ENCODE measurements at places on chromosomes 2 and 18. TPM values are rescaled to one million over a fixed set of nuclear protein-coding genes. Genes with fewer than 3 reads are reported as not detected.

AKAIN1 gene
- not detected for total RNA-seq

TMEM247 gene
- not detected for total RNA-seq

NMUR1 gene
- total RNA-seq = not detected

DNA sequence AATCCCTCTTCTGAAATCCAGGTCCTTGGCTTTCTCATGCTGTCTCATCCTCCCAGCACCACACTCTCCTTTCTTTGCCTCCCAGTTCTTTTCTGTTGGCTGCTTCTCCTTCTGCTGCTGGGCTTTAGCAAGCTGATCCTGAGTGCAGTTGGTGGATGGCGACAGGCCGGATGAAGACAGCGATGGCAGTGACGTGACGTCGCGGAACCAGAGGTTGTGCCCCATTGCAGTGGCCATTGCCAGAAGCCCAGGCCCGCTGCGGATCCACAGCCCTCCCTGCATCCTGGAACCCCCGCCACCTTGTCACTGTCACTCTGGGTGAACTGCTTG lies 75.2 kb downstream of the EIPR1 start:
- no peak for DNase-seq

DNA sequence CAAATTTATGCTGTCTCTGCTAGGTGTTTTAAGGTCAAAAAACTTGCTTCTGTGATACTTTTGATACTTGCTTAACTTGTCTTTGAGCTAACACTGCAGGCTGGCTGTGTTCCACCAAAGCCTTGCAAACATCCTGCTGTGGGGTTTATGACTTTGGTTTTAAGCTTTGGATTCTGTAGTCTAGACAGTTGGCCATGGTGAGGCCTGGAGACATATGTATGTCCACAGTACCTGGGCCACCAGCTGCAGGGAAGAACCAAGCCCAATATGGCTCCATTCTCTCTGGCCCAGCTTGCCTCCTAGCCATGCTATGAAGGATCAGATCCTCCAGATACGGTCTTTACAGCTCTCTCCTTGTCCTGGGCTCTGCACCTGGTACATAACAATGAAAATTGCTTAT lies 113.9 kb downstream of the INO80D start:
- DNase-seq = no peak

- no peak for DNase-seq
These were observed 75.3 kb upstream of the DDX18 start for GRCh38 chr2:117738991-117739839.

DNA sequence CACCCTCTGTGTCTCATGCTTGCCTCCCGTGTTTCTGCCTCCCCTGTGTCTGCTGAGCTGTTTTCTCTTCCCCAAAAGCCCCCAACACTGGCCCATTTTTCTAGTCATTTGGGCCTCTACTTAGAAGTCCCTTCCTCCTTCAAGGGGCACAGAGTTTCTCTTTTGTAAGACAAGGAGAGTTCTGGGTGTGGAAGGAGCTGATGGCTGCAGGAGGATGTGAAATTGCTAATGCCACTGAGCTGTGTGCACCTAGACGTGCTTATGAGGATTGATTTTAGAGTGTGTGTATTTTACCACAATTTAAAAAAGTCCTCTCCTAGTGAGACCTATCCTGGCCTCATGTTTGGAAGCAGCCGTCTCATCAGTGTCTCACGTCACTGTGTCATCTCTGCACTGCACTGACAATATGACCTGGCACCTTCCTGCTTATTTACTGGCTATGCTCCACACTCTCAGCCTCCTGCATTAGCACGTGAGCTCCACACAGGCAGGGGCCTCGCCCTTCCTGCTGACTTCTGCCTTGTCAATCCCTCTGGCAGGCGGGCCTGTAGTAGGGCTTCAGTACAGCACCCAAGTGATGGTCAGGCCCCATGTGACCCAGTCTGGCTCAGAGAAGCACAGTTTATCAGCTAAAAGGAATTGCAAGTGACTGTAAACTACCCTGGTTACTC lies 8.0 kb upstream of the MBP start:
- no peak for DNase-seq

DNA sequence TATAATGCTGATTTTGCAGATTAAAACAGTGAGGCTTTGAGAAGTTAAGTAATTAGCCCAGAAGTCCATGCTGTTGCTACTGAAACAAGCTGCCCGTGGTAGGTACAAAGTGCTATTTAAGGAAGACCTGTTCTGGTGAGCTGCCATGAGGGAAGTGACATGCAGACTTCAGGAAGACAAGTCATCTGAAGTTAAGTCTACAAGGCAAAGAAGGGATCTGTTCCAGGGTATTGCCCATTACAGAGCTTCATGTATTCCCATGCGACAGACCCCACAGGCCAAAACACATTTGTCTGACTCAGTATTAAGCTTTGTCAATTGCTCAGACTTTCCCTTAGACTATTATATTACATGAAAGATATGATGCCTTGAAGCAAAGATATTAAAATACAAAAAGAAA lies 520.8 kb downstream of the FBXO15 start:
- no peak for DNase-seq

DNA sequence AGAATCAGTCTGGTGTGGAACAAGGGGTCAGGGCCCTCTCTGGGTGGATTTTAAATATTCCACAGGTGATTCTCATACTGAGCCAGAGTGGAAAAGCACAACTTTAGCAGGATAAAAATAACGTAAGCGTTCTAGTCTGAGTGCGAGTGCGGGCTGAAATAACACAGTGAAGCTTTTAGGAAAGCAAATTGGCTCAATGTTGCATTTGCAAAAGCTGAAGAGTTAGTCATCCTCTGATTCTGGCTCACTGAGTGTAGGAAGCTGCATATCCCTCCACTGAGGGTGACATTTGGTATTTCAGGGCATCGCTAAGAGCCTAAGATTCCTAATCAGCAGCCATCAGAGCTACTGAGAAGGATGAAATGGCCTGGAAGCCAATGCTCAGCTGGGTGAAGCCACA lies 134.7 kb downstream of the RIF1 start:
- no peak for DNase-seq
